Activated T-helper 1 cell treated with anti-CD3 and anti-CD28 coated beads, Interleukin-12 subunit alpha, Interleukin-12 subunit beta, Interleukin-2, Interleukin-4 antibody, amounts not matched to agents 30 ng/mL and 10 ng/mL and 1 ng/mL, durations not matched to agents 14 hours and 24 hours and 36 hours (primary cell): ENCODE measurements at places on chromosomes 12 and 14.
A peak's percentile ranks its signal among the peaks of the same experiment; 100 is the strongest.

GRCh38 chr12:94266796-94267536 lies 118.6 kb downstream of the PLXNC1 start:
- no peak for DNase-seq

GRCh38 chr12:131922772-131923171 lies 6.3 kb upstream of the PUS1 start:
- DNase-seq = no peak

- no peak for DNase-seq
Observed at GRCh38 chr14:99327458-99328250, 55.7 kb upstream of the BCL11B start.

- no peak for DNase-seq
Observed at GRCh38 chr12:50024805-50025186, 498 bp downstream of the RACGAP1 start.

DNA sequence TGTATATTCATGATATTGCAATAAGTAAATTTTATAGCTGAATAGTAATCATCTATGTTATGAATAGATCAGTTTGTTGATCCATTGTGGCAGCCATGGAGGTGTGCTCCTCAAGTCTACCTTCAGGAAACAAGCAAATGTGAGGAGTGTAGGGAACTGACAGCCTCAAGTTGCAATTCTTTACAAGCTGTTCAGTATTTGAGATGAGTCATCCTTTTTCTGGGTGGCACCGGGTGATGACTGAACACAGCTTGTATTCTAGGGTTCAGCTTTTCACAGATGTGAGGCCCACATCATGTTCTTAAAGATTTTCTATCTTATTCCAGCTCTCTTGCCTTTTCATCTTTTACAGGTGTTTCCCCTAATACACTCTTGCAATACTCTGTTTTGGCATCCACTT lies 452.4 kb downstream of the KCNH5 start:
- no peak for DNase-seq

- DNase-seq = no peak
Observed at GRCh38 chr12:53948650-53949593, 5.8 kb upstream of the HOXC12 start.

GRCh38 chr12:102824218-102824835 lies 92.7 kb downstream of the PAH start:
- DNase-seq = no peak

DNA sequence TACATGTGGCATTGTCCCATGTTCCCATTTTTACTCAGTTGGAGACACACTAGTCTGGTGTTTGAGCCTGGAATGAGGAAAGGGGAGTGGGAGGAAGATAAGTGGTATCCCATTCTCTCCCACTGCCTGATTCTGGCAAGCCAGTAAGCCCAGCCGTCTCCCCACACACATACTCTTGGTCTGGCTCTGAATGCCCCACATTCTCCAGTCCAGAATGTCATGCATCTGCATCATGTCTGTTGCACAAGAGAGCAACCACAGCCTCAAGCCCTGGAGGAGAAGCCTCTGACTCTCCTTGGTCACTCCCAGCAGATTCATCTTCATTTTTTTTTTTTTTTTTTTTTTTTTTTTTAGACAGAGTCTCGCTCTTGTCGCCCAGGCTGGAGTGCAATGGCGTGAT lies 48.0 kb downstream of the DRAM1 start:
- no peak for DNase-seq

- DNase-seq = no peak
Observed at GRCh38 chr14:93185349-93185720, 218 bp downstream of the LYSET start.

GRCh38 chr12:68641138-68641537 lies 30.4 kb downstream of the RAP1B start:
- peak; percentile 36 for DNase-seq

DNA sequence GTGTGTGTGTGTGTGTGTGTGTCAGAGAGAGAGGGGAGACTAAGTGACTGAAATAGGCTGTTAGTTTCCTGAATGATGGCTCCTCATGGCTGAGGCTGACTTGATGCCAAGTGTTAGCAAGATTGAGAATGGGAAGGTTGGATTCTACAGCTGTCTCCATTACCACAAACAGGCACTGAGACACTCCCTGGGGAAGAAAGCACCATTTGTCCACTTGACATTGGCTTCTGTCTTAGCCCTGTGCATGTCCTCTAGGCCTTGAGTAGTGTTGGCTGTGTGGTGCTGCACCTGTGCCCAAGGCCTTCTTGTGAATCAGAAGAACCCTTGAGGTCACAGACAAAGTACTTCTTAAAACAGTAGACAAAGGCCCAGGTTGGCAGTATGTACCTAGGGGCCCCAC lies 15.6 kb downstream of the ERG28 start:
- DNase-seq = no peak

GRCh38 chr12:51322452-51322851 lies 1.5 kb downstream of the BIN2 start:
- DNase-seq = no peak

DNA sequence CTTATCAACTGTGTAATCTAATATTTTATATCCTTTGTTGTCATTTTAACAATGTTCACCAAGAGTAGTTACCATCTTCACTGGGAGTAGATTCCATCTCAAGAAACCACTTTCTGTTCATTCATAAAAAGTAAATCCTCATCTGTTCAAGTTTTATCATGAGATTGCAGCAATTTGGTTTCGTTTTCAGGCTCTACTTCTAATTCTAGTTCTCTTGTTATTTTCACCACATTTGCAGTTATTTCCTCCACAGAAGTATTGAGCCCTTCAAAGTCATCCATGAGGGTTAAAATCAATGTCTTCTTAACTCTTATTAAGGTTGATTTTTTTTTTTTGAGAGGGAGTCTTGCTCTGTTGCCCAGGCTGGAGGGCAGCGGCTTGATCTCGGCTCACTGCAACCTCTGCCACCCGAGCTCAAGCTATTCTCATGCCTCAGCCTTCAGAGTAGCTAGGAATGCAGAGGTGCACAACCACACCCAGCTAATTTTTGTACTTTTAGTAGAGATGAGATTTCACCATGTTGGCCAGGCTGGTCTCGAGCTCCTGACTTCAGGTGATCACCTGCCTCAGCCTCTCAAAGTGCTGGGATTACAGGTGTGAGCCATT lies 276.6 kb downstream of the ACSS3 start:
- no peak for DNase-seq

GRCh38 chr14:76077340-76077739 lies 74.4 kb upstream of the GPATCH2L start:
- DNase-seq = no peak

DNA sequence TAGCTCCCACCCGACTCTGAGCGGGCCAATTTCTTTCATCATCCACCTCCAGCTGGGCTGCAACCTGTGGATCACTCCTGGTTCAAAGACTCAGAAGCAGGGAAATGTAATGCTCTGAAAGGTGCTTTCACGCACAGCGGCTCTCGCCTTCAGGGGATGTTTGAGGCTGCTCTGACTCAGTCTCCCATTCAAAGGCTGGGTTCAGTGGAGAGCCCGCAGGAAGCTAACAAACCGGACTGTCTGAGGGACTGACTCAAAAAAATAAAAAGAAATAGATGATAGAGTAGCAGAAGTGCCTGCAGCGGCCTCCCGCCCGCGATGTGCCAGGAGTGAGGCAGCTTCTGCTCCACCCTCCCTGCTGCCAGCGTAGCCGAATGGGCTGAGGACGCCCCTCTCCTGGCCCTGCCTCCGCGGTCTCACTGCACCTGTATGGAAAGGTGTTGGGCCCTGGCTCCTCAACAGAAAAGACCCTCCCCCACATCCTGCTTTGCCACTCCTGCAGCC lies 98.0 kb downstream of the GCH1 start:
- no peak for DNase-seq

DNA sequence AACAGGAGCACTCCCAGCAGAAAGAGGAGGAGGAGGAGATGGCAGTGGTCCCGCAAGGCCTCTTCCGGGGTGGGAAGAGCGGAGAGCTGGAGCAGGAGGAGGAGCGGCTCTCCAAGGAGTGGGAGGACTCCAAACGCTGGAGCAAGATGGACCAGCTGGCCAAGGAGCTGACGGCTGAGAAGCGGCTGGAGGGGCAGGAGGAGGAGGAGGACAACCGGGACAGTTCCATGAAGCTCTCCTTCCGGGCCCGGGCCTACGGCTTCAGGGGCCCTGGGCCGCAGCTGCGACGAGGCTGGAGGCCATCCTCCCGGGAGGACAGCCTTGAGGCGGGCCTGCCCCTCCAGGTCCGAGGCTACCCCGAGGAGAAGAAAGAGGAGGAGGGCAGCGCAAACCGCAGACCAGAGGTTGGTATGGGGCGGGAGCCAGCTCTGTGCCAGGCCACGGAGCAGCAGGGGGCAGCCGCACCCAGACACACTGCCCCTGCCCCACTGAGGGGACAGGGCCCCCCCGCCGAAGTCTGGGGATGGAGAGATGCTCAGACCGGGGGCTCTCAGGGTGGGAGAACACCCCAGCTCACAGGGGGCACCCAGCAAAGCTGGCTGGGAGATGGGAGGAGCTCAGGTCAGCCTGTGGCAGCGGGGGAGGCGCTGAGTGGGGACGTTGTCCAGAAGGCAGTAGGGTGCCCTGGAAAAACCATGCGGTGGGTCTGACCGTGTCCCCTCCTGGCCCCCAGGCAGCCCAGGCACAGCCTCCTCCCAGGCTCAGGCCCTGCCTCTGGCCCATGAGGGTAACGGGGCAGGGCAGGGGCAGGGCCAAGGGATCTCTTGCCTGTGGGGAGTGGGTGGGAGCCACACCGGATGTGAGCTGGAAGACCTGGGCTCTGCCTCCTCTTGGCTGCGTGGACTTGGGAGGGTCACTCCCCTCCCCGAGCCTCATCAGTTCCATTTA lies 9.8 kb downstream of the CHGA start:
- no peak for DNase-seq
